ENCODE measurements at places on chromosomes 3 and 15. TPM values are rescaled to one million over a fixed set of nuclear protein-coding genes. Genes with fewer than 3 reads are reported as not detected.

DNA sequence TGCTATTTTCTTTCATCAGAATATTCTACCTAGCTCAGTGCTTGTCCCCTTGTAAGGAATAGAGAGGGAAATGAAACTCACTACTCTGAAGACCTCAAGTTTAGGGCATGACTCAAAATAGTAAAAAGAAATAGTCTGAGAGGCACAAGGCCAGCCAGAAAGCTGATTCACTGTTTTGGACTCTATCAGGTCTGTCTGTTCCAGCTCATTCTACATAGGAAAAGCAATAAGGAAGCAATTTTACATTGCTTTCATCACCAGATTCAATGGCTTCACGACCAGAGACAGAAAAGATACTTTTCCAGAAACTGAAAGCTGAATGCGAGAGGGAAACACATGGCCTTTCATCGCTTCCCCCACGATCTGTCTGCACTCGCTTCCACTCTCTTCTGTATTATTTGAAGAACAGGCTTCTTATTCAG, 276.0 kb downstream of the GBE1 start:
- peaks cover 25% of the 10 kb centered on the region for H3K4me1 ChIP-seq
- DNase-seq = peak; percentile 70
- H3K4me3 ChIP-seq = peak overlapping the region; percentile 44
- H3K36me3 ChIP-seq = peaks cover 12% of the 10 kb centered on the region
- peak overlapping the region; percentile 77 for H3K27ac ChIP-seq
- no peaks in the 10 kb centered on the region for H3K27me3 ChIP-seq

DNA sequence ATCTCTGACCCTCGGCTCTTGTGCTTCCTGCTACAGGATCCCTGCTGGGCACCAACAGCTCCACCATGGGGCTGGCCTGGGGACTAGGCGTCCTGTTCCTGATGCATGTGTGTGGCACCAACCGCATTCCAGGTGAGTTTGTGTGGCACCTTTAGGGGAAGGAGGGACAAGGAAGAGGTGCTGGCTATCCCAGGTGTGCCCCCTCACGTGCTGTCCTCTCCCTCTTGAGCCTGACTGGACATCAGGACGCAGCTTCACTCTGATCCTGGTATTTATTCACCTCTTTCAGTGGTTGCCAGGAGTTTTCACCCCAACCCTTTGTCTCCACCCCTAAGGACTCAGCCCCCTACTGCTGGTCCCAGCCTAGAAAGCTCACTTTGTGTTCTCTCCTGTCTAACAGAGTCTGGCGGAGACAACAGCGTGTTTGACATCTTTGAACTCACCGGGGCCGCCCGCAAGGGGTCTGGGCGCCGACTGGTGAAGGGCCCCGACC, 960 bp downstream of the THBS1 start:
- peaks cover 50% of the 10 kb centered on the region for H3K27me3 ChIP-seq
- peaks cover 58% of the 10 kb centered on the region for H3K36me3 ChIP-seq
- peak overlapping the region; percentile 90 for H3K4me3 ChIP-seq
- H3K27ac ChIP-seq = peak overlapping the region; percentile 86
- H3K4me1 ChIP-seq = peaks cover 52% of the 10 kb centered on the region
- DNase-seq = peak; percentile 96

- no peak for DNase-seq
- H3K27me3 ChIP-seq = peaks cover 6% of the 10 kb centered on the region
- no peaks in the 10 kb centered on the region for H3K4me1 ChIP-seq
- no peak overlapping the region for H3K27ac ChIP-seq
Measured at GRCh38 chr3:143812481-143812880, 35.8 kb downstream of the SLC9A9 start.

- peaks cover 44% of the 10 kb centered on the region for H3K36me3 ChIP-seq
- H3K4me3 ChIP-seq = no peak overlapping the region
- H3K27ac ChIP-seq = peak overlapping the region; percentile 4
- no peaks in the 10 kb centered on the region for H3K27me3 ChIP-seq
- H3K4me1 ChIP-seq = peaks cover 8% of the 10 kb centered on the region
- DNase-seq = no peak
Measured at GRCh38 chr3:141909408-141909807, 33.0 kb downstream of the ATP1B3 start.

GRCh38 chr3:79038057-79038456, 729.7 kb downstream of the ROBO1 start:
- no peak overlapping the region for H3K4me3 ChIP-seq
- DNase-seq = no peak
- H3K36me3 ChIP-seq = no peaks in the 10 kb centered on the region

Gene CPLX3
- total RNA-seq = not detected

Measured in HFFc6 (cell line).